Renal pelvis (tissue), 12 donors: ENCODE measurements at places on chromosomes 5 and 9. TPM values are rescaled to one million over a fixed set of nuclear protein-coding genes. Genes with fewer than 3 reads are reported as not detected.

The CDKN2B gene
- polyA plus RNA-seq, result 0.40 TPM

The FAM221B gene
- 0.09 TPM for polyA plus RNA-seq

The SLC46A2 gene
- 0.43 TPM for polyA plus RNA-seq

The LRRC70 gene
- 5.7 TPM for polyA plus RNA-seq

The AMBP gene
- polyA plus RNA-seq, result 1.5 TPM

The ADGRD2 gene
- polyA plus RNA-seq, result 0.19 TPM

The QRFP gene
- 0.56 TPM for polyA plus RNA-seq

The LHX3 gene
- not detected for polyA plus RNA-seq

The PPP3R2 gene
- 0.10 TPM for polyA plus RNA-seq

The PRR16 gene
- 3.7 TPM for polyA plus RNA-seq

The PCDHB15 gene
- 14.7 TPM for polyA plus RNA-seq

The IFNA13 gene
- not detected for polyA plus RNA-seq

The SETD9 gene
- polyA plus RNA-seq, result 20.5 TPM

The PRLR gene
- polyA plus RNA-seq, result 56.4 TPM

The BAAT gene
- polyA plus RNA-seq, result 0.42 TPM

The NFIB gene
- 20.3 TPM for polyA plus RNA-seq

The SYNPO gene
- 111 TPM for polyA plus RNA-seq
